ENCODE measurements at places on chromosomes 1 and 21.

DNA sequence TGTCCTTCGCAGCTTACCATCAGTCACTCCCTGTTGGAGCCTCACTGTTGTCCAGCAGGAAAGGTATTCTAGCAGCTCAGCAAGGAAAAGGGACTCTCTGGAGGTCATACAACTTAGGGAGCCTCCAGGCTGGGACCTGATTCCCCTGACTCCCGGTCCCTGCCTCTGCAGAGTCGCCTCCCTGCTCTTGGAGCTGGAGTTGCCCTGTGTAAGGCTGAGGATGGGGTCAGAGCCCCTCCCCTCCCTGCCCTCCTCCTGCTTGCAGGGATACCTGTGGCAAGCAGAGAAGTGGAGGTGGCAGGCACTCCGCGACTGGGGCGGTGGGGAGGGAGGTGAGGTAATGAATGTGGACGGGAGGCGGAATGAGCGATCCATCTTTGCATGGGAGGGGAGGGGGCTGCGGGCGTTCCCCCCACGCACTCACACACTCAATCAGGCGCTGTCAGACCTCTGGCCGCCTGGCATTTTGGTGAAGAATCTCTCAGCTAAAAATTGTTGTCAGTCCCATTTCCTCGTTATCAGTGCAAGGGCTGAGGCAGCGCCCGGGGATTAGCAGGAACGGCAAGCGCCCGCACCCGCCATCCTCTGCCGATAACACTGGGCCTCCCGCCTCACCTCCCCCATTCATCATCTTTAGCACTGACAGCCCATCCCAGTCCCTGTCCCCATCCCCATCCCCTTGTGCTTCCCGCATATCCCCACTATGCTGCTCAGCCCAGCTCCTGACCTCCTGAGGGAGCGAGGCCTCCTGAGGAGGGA is 64.3 kb downstream of the TMEM53 start:
- no peak for DNase-seq

- no peak for DNase-seq
Observed at GRCh38 chr1:234875953-234876855, 252.4 kb downstream of the TOMM20 start.

DNA sequence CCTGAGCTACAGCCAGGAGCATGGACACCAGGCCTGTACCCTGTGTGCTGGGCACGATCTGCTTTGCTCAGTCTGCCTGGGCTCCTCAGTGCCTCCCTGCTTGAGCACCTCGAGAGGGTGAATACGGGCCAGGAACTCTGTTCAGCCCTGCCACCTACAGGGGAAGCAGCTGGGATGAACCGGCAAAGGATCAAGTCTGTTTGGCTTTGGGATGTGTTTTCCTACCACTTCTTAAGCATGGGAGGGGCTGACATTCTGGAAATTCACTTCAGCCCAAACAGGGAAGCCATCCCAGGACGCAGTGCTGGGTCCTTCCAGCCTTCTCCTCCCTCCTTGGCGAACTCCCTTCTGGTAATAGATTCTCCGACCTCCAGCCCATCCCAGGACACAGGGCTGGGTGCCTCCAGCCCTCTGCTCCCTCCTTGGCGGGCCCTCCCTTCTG is 55.8 kb upstream of the SELENON start:
- no peak for DNase-seq

DNA sequence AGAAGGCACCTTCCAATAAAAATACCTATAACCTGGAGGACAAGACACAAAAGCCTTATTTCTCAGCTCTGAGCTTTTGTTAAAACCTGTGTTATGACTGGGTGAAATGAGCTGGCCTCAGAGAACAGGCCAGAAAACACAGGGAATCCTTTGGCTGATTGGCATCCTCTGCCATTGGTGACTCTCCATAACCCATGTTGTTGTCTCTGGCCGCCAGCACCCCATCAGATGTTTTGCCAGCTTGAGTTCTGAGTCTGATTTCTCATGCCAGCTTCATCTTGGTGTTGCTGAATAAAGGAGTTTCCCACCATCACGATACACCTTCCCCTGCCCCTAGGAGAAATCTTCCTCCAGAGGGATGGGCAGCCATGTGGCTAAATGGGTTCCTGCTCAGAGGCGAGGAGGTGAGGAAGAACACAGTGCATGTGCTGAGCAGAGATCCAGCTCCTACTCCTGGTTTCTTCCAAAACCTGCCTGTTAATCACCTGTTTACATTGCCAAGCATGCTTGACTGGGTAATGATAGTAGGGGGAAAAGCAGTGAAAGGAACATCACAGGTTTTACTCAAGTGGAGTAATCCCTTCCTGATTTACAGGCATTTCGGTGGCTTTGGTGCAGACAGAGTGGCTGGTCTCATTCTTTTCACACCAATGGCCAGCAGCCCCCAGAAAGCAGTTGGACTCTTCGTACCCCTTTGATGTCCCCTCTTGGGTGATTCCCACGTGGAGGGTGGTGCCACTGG is 109.8 kb downstream of the ROR1 start:
- no peak for DNase-seq

DNA sequence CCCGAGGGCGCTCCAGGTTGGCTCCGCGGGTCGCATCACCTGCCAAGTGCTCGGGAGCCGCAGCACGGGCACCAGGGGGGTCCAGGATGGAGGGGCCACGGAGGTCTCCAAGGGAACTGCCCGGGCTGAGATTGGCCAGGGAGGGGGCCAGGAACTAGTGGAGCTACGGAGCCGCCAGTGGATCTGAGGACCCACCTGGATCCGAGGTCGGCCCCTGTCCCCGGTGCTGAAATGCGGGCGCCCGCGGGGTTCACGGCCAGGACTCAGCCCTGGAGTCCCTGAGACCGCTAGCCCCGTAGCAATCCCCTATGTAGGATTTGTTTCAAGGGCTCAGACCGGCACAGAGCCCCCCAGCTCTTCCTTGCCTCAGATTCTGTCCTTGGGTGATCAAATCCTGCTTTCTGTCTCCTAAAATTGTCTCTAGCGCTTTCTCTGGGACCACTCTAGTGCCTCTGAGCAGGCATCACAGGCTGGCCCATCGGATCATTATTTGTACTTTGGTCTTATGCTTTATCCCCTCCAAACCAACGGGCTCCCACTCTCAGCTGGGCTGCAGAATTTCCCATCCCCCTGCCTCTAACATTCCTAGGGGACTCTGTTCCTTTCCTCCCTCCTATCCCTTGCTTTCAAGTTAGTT is 27.3 kb downstream of the KIAA2013 start:
- DNase-seq: no peak

DNA sequence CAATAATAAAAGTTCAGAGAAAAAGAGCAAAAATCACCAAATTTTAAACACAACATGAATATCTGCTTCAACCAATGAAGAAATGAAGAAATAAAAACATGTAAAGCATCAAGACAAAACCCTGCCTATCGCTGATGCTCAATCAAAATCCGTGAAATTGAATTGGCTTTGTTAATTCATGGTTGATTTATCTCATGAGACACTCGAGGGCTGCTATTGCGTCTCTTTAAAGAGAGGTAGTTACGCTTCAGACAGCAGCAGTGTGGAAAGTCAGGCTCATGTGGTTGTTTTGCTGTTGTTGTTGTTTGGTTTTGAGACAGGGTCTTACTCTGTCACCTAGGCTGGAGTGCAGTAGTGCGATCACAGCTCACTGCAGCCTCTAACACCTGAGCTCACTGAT is 65.5 kb upstream of the RGS7 start:
- DNase-seq: no peak

DNA sequence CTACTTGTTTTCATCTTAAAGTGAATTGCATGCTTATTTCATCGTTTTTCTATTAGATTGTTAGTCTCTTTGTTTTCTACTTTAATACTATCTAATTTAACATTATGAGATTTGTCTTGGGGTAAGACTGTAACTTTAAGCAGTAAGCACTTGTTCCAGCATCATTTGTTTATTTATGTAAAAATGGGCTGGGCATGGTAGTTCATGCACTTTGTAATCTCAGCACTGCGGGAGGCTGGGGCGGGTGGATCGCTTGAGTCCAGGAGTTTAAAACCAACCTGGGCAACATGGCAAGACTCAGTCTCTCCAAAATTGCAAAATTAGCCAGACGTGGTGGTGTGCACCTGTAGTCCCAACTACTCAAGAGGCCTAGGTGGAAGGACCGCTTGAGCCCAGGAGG is 15.3 kb upstream of the PAXBP1 start:
- DNase-seq: no peak

DNA sequence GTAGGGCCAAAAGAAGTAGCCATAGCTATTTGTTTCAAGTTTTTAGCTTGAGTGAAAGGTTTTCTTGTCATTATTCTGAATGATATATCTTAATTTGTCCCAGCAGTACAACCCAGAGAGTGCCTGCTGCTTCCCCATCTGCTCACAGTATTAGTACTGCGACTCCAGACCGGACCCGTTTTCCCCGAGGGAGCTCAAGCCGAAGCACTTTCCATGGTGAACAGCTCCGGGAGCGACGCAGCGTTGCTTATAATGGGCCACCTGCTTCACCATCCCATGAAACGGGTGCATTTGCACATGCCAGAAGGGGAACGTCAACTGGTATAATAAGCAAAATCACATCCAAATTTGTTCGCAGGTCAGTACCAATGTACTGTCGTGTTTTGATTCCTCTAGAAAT is 37.2 kb upstream of the C1orf115 start:
- DNase-seq: no peak

DNA sequence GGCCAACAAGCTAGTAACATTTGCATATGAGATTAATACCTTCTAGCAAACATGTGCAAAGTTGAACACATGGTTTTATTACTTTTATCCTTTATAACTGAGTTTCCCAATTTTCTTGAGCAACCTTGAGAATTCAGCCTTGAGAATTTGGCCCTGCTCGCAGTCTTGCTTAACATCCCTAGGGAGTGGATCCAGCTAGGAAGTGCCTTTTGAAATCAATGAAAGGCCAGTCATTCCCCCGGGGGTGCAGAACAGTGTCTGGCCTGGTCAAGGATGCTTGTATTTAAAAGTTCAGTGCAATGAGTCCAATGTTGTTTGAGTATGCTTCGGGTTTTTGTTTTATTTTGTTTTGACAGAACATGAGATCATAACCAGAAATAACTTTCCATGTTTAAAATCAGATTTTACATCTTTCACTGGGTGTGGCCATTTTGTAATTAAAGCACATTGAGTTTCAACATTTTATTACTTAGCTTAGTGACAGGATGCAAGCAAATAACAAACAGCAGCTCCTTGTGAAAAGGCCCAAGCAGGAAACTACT is 16.7 kb downstream of the PALMD start:
- no peak for DNase-seq

GRCh38 chr1:31509124-31510072 is 66.9 kb upstream of the TINAGL1 start:
- no peak for DNase-seq

GRCh38 chr1:96926176-96926575 is 204.6 kb downstream of the PTBP2 start:
- DNase-seq: no peak

- no peak for DNase-seq
Observed at GRCh38 chr21:39637197-39637970, 24.6 kb downstream of the B3GALT5 start.

DNA sequence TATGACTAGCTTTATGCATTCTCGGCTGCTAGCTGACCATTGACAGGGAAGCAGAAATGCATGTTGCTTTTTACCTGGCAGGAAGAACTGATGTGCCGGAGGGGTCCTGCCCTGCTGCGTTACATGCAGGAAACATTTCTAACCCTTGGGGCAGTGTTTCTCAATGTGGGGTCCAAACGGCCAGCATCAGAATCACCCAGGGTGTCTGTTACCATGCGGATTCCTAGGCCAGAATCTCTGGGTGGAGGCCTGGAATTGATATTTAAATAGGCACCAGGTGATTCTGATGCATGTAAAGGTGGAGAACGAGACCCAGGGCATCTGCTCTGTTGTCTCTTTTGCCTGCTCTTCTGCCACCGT is 182.7 kb downstream of the PCP4 start:
- DNase-seq: no peak
